ENCODE measurements at places on chromosomes 2 and 18.

- no peak for ATAC-seq
These were observed 67.4 kb upstream of the ACVR1C start for GRCh38 chr2:157696036-157696435.

GRCh38 chr2:145503511-145503910 is 983.6 kb upstream of the ZEB2 start:
- ATAC-seq, result no peak

DNA sequence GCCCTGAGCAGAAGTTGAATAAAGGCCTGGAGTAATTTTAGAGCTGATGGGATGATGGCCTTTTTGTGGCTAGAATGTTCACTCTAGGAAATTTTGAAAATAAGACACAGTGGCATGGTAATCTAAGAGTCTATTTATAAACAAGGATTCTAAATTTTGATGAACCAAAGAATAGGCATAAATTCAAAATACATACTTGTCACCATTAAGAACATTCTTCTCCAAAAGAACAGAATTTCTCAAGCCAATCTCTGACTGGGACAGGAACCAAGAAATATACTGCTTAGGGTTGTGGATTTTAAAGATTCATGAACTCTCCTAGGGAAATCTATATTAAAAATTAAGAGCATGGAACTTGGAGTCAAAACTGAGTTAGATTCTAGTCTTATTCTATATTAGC is 98.2 kb upstream of the SETBP1 start:
- no peak for ATAC-seq

DNA sequence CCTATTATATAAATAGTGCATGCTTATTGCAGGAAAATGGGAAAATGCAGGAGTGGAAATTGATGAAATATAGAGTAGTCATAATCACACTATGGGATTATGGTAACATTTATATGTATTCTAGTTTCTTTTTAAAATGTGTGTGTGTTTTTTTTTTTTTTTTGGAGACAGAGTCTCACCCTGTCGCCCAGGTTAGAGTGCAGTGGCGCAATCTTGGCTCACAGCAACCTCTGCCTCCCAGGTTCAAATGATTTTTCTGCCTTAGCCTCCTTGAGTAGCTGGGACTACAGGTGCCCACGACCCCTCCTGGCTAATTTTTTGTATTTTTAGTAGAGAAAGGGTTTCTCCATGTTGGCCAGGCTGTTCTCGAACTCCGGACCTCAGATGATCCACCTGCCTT is 47.0 kb downstream of the BIRC6 start:
- ATAC-seq, result no peak

GRCh38 chr2:42864641-42865280 is 72.4 kb upstream of the HAAO start:
- ATAC-seq, result no peak

GRCh38 chr18:70326255-70326654 is 37.4 kb downstream of the SOCS6 start:
- ATAC-seq, result no peak

- no peak for ATAC-seq
These were observed 2.6 kb downstream of the ANO7 start for GRCh38 chr2:241191081-241191480.

GRCh38 chr2:46127176-46127575 is 170.0 kb upstream of the EPAS1 start:
- ATAC-seq, result no peak

GRCh38 chr18:74533666-74534065 is 634 bp upstream of the CNDP1 start:
- ATAC-seq, result no peak

DNA sequence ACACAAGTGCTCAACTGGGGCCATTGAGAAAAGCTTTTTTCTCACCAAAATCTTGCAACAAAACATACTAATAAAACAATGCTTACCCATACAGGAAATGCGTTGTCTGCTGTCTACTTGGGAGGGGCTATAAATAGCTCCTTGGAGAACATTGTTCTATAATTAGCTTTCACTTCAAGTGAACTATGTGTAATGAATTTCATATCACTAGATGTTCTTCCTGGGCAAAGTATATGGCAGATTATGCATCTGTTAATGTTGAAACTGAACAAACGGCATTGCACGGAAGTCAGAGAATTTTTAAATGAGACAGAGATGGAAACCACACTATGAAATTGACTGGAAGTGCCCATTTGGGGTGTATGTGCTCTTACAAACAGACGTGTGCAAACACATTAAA is 6.4 kb upstream of the NPAS2 start:
- ATAC-seq, result peak; percentile 81

DNA sequence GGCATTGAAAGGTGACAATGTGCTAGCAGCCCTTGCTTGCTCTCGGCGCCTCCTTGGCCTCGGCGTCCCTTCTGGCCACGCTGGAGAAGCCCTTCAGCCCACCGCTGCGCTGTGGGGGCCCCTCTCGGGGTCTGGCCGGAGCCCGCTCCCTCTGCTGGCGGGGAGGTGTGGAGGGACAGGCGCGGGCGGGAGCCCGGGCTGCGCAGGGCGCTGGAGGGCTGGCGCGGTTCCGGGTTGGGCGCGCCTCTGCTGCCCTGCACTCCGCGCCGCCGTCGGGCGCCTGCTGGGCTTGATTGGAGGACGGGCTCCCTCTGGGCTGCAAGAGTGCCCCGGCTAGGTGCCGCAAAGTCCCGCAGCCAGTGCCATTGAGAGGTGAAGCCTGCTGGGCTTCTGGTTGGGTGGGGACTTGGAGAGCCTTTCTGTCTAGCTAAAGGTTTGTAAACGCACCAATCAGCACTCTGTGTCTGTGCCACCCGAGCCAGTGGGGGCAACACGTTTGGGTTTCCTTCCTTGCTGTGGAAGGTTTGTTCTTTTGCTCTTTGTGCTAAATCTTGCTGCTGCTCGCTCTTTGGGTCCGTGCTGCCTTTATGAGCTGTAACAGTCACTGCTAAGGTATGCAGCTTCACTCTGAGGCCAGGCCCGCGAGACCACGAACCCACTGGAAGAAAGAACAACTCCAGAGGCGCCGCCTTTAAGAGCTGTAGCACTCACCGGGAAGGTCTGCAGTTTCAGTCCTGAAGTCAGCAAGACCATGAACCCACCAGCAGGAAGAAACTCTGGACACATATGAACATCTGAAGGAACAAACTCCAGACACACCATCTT is 14.8 kb upstream of the IMP4 start:
- ATAC-seq, result no peak

- no peak for ATAC-seq
These were observed 11.6 kb downstream of the IRS1 start for GRCh38 chr2:226788064-226788463.

DNA sequence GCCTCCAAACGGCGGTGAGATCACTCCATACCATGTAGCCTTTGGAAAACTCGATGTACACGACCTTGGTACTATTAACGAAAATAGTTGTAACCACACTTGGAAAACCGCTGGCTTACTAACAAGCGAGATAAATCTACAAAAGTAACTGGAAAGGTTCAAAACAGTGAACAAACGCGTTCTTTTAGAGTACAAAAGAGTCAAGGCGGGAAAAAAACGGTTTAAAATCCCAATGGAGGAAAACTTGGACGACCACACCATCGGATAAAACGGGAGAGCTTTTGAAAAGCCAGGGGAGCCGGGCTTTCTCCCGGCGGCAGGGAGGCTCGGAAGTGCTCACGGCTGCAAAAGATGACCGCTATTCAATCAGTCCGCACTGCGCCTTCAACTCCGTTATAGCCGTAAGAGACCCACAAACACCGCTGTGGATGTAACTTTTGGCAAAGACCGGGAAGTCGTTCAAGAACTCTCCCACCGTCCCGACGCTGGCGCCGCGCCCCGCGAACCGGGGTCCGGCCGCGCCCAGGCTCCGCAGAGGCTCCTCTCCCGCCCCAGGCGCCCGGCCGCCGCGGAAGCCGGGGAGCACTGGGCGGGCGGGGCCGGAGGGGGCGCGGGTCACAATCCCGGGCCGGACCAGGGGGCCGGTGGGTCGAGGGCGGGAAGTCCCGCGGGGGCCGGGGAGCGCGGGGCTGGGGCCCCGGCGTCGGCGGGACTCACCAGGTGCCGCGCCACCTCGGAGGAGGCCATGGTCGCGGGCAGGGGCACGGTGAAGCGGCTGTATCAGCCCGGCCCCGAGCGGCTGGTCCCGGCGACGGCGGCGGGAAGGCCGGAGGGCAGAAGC is 465 bp downstream of the SEPTIN10 start:
- peak; percentile 8 for ATAC-seq

DNA sequence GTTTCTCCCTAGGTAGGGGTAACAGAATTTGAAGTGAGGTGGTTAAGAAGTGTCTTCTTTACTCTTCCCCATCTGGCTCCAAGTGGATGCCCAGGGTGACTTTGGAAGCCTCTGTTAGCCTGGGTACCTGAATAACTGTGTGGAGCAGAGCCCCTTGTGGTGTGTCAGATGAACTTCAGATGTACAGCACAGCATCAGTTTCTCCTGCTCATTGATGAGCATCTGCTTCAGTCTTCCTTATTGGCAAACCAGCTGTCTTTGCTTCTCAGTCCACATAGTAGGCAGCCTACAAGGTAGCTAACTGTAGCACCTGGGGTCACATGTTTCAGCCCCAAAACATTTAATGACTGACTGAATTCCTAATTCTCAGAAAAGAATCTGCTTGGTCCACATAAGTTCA is 56.2 kb upstream of the ATP8B1 start:
- peak; percentile 54 for ATAC-seq

DNA sequence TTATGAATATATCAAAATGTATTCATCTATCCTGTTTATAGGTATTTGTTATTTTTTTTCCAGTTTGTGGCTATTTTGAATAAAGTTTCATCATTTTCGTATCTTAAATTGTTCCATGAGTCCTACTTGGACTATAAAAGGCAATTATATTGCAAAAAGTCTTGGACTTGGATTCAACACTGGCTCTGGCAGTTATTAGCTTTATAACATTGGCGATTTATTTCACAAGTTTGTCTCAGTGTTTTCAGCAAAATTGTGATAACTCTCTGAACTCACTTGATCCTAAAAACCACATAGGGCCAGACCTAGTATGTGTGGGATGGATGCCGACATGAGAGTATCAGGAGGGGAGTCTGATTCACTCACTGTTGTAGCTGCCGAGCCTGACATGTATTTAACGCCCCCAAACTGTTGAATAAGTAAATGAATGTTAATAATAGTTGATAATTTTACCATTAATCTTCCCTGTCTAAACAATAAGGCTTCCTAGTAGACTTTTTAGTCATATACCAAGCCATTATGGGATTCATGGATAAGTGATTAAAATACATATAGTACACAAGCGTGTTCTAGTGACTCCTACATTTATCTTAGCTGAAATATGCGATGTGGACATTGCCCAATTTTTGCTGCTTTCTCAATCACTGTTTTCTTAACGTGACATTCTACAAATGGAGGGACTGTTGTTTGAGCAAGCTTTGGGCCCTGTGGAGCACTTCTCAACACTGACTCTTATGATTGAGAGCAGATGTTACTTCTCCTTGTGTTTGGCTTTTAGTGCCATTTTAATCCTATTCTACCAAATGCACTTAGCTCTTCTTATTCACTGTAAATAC is 907.6 kb downstream of the EPHA4 start:
- no peak for ATAC-seq

- no peak for ATAC-seq
These were observed 37.0 kb downstream of the GBX2 start for GRCh38 chr2:236131073-236131692.

Measured in activated T-helper 17 cell treated with anti-CD3 and anti-CD28 coated beads, Interleukin-2, amount 50 U/mL, for 72 hours (primary cell).